ENCODE measurements at places on chromosomes 6 and 20.

- no peak for DNase-seq
These were observed 62.0 kb downstream of the DLGAP4 start for GRCh38 chr20:36367907-36368799.

GRCh38 chr6:19836799-19837510 is at the start of gene ID4:
ID4 (plus strand) TSS chr6:19837370; CDS start chr6:19837755, 385 bp downstream.
- no peak for DNase-seq

GRCh38 chr6:127262896-127263295 is 3.8 kb upstream of the RNF146 start:
- no peak for DNase-seq

DNA sequence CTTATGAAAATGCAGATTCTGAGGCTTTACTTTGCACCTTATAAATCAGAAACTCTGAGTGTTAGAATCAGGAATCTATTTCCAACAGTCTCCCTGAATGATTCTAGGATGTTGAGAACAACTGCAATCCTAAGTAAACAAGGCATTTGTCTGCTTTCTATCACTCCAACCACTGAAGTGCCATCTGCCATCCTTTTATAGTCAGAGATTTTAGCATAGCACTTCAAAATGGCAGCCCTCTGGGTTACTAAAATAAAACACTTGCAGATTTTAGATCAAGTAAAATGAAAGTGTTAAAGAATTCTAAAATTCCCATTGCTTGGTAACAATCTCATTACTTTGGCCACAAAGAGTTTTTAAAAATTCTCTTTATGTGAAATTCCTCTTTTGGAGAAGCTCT is 258.9 kb downstream of the CD109 start:
- no peak for DNase-seq

- no peak for DNase-seq
These were observed 47.6 kb downstream of the CDH4 start for GRCh38 chr20:61299618-61300017.

DNA sequence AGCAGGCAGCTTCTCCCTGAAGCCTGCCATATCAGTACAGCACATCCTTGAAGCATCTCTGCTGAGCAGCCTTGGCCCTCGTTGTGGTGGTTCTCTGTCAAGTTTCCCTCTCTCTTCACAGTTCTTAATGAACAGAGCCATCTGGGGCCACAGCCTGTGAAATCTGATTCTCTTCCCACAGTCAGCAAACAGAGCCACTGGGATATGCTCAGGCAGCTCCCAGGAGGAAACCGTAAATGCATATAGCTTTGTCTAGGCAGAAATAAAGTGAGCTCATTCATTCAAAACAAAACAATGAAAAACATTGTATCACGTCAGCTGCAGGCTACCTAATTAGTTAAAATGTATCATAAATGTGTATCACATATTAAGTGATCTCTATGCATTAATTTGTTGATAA is 80.3 kb downstream of the TBC1D7 start:
- DNase-seq: no peak

DNA sequence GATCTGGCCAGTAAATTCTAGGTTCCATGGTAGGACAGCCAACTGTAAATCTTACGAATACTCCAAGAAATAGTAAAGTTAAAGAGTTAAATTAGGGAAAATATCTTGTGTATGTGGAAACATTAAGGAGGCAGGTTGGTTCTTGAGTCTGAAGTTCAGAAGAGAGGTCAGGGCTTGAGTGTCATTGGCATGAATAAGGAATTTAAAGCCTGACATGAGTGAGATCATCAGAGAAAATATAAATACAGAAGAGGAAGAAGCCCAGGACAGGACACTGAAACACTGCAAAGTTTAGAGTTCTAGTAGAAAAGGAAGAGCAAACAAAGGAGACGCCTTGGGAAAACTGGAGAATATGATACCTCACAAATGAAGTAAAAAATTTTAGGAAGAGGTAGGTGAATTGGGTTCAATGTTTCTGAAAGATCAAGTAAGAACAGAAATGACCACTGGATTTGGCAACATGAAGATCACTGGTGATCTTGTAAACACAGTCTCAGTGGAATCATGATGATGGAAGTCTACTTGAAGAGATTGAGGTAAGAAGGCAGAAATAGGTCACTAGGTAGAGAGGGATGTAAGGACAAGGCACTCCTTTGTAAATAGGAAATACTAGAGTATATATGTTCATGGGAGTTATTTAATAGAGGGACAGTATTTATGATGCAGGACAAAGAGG is 41.6 kb upstream of the SYNCRIP start:
- no peak for DNase-seq

GRCh38 chr20:21513181-21513663 is 642 bp downstream of the NKX2-2 start:
- DNase-seq: no peak

- DNase-seq: no peak
These were observed 57.4 kb downstream of the NINL start for GRCh38 chr20:25527949-25528348.

GRCh38 chr6:97401533-97401932 is 118.5 kb upstream of the MMS22L start:
- DNase-seq: no peak

DNA sequence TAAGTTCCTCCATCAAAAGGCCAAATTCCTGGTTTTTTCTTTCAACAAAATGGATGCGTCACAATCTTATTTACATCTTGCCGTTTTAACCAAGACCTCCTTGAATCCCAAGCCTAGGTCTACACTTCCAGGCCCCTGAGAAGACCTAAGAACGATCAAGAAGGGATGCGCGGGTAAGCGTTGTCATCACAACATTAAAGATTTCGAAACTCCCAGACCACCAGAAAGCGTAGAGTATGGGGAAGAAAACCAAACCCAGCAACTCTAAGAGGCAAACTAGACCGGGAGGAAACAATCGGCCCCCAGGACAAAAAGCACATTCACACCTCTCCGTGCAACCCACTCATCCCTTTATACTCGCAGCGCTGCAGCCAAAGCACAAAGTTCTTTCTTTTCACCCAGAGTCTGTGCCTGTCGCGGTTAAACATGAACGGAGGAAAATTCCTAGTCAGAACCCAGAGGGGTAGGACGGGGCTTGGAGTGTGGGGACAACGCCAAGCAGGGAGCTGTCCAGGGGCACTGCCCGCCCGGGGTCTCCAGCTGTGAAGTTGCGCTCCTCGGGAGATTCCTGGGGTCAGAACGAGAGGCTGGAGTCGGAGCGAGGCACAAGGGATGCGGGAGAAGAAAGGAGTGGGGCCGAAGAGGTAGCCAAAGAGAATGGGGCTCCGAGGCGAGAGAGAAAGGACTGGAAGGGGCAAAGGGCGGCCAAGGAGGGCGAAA is 725 bp downstream of the OSER1 start:
- no peak for DNase-seq

- DNase-seq: no peak
These were observed 2.6 kb upstream of the MUC22 start for GRCh38 chr6:31007694-31008093.

DNA sequence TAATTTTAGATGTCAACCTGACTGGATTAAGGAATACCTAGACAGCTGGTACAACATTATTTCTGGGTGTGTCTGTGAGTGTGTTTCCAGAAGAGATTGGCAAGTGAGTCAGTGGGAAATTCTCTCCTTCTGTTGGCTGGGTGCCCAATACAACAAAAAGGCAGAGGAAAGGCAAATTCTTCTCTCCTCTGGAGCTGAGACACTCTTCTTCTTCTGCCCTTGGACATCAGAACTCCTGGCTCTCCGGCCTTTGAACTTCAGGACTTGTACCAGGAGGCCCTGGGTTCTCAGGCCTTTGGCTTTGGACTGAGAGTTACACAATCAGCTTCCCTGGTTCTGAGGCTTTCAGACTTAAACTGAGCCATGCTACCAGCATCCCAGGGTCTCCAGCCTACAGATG is 7.8 kb upstream of the BTN3A1 start:
- DNase-seq: no peak

Data from stimulated activated CD4-positive, alpha-beta T cell treated with anti-CD3 and anti-CD28 coated beads, Interleukin-15, amount 100 ng/mL, for 1 hour (primary cell).